ENCODE measurements at places on chromosomes 7 and 10. TPM values are rescaled to one million over a fixed set of nuclear protein-coding genes. Genes with fewer than 3 reads are reported as not detected.

ANKRD61 gene
- 0.23 TPM for total RNA-seq

- no peak for DNase-seq
Measured at GRCh38 chr7:134784251-134785049, 5.0 kb downstream of the CALD1 start.

DNA sequence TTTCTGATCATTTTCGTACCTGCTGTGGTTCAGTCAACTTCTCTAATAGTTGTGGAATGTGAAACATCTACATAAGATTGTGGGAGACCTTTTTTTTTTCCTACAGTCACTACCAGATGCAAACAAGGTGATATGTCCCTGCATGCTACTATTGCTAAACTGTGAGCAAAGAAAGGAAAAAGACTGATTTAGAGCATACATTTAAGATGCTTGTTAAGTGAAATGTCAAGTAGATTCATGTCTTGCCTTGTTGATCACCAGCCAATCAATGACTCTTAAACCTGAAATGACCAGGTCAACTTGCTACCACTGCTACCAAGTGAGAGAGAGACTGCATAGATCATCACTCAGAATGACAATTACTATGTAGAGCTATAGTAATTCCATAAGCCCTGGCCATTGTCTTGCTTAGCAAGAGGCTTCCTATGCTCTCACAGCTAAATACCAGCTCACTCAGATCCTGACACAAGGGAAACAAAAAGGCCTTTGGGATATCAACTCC, 84.3 kb upstream of the SKAP2 start:
- DNase-seq: no peak

GRCh38 chr10:93991596-93992284, 2.0 kb upstream of the PLCE1 start:
- peak; percentile 78 for DNase-seq

DNA sequence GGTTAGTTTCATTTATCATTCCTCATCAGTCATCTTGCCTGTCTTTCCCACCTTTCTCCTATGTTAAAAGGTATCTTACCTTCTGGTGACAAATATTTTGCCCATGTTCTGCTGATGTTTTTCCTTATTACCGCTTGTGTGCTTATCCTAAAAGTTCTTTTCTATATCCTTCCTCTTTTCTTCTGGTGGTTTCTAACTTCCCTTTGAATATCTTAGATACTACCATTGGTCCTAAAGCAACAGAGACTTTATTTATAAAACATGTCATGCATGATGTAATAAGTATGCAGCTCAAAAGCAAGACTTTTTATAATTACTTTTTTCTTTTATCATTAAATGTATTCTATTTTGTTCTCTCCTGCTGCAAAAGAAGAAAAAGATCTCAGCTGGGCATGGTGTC, 24.8 kb downstream of the TBC1D12 start:
- DNase-seq: no peak

GRCh38 chr10:86715836-86716235, 40.6 kb upstream of the BMPR1A start:
- DNase-seq: no peak

DNA sequence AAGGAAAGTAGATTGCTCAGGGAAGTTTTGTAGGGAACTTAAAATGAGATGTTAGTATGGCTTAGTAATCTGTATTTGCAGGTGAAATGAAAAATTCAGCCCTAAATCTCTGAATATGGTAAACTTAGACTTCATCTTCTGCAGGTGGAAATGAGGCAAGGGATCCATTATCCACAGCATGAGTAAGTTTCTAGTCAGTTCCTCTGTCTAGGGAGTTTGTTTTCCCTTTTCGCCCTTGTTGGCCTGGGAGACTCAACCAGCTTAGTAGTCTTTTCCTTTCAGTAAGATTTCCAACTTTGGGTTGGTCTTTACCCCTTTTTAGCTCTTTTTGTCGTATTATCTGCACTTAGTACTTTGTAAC, 65.6 kb downstream of the ZEB1 start:
- DNase-seq: no peak

FAM25A gene
- not detected for total RNA-seq

DNA sequence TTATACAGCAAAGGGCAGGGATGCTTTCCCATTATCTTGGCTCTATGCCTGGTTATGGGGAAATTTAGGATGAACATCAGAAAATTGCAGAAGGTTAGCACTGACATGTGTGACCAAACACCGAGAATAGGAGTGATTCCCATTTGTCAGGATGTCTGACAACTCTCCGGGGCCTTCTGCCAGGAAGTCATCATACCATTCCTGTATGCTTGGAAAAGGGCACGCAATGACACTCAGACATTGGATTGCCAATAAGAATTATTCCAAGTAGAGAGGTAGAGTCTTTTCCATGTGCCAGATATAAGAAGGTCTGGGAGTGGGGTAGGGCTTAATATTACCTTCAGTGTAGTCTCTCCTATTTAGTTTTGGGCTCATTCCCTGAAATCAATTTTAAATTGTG, 82.3 kb downstream of the MTPN start:
- no peak for DNase-seq

LLCFC1 gene
- not detected for total RNA-seq

SLC26A3 gene
- not detected for total RNA-seq

DNA sequence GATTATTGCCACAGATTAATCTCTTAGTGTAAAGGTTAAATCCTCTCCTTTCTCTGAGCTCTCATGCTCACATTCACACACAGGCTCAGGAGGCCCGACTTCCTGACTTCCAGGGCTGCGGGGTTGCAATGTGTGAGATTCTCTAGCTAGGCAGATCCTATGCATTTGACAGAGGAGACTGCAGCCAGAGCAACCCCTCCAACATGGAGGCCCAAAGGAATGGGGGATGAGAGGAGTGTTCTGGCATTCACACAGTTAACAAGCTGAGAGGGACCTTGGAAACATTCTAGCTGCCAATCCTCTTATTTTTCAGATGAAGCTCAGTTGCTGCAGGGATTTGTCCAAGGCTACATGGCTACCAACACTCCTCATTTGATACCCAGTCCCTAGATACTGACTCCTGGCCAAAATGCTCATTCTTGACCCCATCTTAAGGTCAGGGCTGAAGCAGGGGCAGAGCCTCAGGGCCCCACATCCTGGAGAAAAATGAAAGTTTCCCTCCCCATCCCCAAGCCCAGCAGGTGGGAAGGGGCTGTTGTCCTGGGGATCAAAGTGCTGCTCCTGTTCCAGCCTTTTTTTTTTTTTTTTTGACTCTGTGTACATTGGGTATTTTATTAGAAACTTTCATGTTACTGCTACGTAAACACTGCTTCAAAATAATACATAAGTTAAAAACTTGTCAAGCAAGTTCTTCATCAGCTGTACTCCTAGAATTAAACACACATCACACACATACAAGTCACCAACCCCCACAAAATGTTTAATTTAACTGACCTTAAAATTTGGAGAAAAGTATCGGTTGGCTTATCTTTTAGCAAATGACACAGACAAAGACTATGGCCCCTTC, 325.6 kb downstream of the PLXNA4 start:
- no peak for DNase-seq

DNA sequence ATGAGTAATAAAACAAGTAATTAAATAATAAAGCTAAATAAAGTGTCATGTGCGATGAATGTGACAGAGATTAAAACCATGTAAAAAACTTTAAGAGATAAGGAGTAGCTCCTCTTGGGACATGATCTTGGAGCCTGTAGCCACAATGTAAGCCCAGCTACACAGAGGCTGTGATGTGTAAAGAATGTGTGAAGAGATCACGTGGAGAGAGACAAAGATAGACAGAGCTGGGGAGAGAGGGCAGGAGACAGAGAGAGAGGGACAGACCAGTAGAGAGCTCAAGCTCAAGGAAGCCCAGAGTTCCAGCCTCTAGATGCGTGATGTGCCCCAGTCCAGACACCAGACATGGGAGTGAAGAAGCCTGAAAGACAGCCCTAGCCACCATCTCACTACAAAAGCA, 644.1 kb downstream of the TNS3 start:
- no peak for DNase-seq

- no peak for DNase-seq
Measured at GRCh38 chr7:2258661-2259365, 16.8 kb downstream of the NUDT1 start.

- no peak for DNase-seq
Measured at GRCh38 chr7:74000489-74001149, 27.4 kb upstream of the ELN start.

GRCh38 chr10:12846718-12847117, 154.8 kb downstream of the CCDC3 start:
- DNase-seq: no peak

GRCh38 chr7:20236043-20236442, 18.9 kb upstream of the MACC1 start:
- no peak for DNase-seq

CPXM2 gene
- not detected for total RNA-seq

DNA sequence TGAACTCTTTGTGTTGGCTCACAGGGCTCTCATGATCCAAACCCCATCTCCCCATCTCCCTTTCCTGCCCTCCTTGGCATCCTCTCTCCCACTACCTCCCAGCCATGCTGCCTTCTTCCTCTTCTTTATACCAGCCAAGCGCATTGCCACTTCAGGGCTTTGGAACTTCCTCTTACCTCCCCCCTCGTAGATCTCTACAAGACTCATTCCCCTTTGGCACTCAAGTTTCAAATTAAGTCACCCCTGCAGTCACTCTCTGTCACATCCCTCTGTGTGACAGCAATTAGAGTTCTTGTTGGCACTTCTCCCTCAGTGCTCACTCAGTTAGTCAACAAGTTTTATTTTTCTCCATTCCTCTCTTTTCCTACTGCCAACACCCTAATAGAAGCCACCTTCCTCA, 20.8 kb upstream of the NRP1 start:
- DNase-seq: no peak

DNA sequence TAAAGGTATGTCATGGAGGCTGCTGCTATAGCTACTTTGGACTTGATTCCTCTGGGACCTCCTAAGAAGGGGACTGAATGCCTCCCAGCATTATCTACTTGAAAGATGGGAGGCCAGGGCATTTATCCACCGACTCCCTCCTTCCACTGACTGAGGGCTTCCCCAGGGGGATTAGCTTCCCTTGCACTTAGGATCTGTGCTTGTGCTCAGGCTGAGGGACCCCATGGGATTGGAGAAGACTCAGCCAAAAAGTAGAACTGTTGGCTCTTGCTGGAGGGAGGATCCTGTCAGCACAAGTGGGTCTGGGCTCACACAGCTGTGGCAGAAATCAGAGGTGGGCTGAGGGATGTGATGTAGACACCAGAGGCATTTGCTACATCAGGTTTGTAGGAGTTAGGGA, 81.5 kb upstream of the SYPL1 start:
- no peak for DNase-seq

- DNase-seq: no peak
Measured at GRCh38 chr7:18515067-18515466, 19.5 kb downstream of the HDAC9 start.

ADARB2 gene
- total RNA-seq: 0.11 TPM

DNA sequence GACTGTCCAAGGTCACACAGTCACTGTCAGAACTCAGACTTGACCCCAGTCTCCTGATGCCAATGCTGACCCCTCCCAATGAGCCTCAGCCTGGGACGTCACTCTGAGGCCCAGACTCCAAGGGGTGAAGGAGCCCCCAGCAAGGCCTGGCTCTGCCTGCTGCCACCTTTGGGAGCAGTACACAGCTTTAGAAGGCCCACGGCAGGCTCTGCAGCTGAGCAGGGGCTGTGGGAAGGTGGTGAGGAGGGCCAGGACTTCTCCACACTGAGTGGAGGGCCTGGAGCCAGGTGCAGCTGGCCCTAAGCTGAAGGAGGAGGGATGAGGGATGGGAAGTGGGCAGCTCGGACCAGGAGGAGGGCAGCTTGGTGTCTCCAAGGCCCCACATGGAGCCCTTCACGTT, 23.9 kb upstream of the ZMIZ1 start:
- DNase-seq: no peak

- no peak for DNase-seq
Measured at GRCh38 chr7:24035366-24036032, 248.5 kb upstream of the NPY start.

IQCE gene
- 15.3 TPM for total RNA-seq

DNA sequence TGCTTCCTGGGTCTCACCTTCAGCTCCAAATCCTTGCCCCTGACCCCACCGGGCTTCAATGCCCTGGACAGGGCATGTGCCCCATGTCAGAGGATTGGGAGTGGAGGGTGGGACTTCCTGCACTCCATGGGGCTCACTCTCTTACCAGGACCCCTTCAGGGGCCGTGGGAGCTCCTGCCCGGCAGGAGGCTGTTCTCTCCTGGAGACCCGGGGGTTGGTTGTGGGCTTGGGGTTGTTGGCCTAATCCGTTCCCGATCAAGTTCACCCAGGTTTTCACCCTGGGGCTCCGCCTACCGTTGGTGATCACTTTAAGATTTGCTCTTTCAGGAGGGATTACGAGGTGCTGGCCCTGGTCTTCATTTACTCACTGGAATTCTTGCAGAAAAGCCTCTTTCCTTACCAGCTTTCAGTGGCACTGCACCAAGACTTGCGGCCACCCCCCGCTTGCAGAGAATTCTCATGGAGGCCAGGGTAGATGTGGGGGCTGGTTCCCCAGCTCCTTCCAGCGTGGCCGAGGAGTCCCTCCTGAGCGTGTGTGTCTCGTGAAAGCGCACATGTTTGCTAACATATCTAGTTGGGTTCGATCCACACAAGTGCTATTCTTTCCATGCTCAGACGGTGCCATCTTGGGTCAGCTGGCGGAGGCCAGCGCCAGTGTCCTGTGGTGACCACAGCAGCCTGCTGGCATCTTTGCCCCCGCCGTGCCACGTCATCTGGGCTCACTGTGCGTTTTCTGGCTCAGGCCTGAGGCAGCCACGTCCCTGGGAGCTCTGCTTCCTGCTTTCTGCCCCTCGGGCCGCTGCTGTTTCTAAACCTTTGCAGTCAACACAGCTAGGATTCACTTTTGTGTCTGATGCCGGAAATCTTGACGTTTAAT, 15.6 kb downstream of the PWWP2B start:
- DNase-seq: no peak

DNA sequence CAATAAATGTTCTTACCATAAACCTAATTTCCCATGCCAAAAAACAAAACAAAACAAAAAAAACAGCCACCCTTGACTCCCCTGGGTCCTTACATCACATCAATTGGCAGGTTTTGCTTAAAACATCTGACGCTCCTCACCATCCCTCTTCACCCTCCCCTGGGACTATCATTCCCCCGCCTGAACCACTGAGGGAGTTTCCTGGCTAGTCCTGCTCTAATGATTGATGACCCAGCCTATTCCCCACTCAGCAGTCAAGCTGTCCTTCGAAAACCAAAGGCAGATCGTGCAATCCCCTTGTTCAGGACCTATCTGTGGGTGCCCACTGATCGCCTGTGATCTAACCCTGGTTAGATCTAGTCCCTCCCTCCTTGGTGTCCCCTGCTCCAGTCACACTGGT, 11.2 kb upstream of the FRMPD2 start:
- no peak for DNase-seq

CYP2E1 gene
- total RNA-seq: 0.52 TPM

SYT15 gene
- total RNA-seq: not detected

PNLIPRP1 gene
- not detected for total RNA-seq

DNA sequence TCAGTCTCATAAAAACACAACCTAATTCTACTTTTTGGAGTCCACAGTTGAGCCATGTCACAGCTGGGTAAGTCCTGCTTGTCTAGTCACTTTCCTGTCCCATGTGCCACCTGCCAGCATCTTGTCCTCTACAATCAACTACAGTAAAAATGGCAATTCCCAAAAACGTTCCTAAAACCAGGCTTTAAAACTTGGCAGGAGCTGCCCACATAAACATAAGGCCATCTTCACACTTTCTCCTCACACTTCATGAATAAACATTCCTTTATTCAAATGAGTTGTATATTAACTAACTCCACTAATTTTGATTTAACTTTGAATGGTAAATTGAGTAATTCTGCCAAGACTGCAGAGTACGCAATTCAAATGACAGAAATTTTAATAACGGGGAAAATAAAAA, 49.5 kb downstream of the SFMBT2 start:
- no peak for DNase-seq

HMX3 gene
- not detected for total RNA-seq
